Kidney (tissue), 22 donors: ENCODE measurements at places on chromosomes 6 and 20.

GRCh38 chr6:4482461-4482860 lies 293.7 kb upstream of the CDYL start:
- no peak for DNase-seq

DNA sequence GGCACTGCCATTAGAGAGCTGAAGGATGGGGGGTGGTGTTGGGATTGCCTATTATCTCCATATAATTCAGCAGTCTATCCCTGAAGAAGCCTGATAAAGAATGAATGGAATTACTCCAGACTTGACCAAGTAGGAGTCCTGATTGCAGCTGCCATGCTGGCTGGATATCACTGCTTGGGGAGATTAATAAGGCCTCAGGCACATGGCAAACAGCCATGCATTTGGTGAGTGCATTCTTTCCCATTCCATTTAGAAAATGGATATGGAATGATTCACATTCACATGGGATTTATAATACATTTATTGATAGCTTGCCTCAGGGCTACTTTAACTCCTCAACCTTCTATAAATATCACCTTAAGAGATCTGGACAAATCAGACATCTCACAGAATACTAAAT lies 49.6 kb upstream of the HLA-A start:
- no peak for DNase-seq

DNA sequence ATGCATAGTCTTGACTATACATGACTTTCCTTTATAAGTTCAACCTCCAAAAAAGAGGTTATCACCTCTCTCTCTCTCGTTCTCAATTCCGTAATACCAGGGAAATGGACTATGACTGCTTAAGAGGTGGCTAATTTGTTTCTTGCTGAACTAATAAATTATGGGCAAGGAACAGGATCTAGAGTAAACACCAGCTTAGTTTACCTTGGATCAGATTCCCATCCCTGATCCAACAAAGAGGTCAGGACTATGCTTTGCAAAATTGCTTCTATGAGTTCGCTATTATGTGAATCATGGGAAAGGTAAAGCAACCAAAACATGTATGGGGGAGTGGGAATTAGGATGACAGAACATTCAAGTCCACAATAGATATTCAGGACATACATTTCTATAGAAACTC lies 630.7 kb downstream of the HACE1 start:
- no peak for DNase-seq

DNA sequence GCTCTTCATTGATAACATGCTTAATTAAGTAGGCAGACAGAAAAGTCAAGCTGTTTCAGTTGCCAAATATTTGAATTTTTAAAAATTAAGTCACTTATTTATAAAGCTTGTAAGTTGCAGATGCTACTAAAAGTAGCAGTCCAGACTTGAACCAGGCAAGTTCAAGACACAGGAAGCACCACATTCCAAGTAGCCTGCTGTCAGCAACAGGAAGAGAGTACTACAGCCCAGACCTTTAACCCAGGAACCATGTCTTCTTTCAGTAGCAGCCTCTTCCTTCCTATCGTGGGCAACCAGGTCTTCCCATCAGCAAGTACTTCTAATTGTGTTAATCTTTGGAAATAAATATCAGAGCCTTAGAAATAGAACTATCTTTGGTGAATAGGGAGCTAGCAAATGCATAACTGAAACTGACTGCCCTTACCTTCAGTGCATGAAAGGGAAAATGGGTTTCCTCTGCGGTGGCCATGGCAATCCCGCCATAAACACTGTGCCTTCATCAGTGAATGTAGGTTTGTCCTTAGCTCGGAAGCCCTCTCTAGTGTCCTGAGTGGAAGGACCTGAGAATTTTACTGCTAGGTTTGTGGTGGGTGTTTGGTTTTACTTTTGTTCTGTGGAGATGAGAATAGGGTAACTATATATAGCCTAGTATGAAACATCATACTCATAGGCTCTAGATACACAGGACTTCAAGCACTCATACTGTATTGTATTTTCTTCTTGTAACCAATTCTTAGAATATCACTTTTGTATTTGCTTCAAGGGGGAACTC lies 95.6 kb downstream of the SYCP2 start:
- no peak for DNase-seq

- DNase-seq = no peak
Observed at GRCh38 chr6:44067173-44068139, 59.8 kb downstream of the MRPL14 start.

- DNase-seq = peak; percentile 74
Observed at GRCh38 chr6:161748535-161749416, 474.9 kb upstream of the AGPAT4 start.

DNA sequence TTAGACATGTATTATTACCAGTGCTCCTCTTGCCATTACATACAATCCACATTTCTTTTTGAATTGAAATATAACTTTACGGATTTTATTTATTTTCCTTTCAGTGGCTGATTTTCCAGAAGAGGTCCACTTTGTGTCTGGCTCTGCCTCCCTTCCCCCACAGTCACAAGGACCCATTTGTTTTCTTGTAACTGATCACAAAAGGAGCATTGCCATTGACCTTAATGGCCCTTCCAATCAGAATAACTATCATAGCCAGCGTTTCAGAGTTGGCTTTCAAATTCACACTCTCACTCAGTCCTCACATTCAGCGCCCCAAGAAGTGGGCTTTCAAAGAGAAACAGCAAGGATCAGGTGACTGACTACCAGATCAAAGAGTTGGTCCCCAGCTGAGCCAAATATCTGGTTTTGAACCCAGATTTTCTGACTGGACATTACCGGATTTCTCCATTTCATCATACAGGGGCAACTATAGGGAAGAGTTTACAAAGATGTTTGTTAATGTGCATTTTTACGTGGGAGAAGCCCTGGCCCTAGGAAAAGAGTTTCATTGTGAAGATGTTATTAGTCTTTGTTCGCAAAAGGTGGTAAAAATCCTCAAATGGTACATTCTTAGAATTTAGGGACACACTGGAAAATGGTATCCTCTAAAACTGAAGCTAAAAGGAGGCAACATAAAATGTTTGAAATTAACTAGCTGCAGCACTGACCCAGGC lies 2.0 kb upstream of the SLC22A23 start:
- DNase-seq = no peak

DNA sequence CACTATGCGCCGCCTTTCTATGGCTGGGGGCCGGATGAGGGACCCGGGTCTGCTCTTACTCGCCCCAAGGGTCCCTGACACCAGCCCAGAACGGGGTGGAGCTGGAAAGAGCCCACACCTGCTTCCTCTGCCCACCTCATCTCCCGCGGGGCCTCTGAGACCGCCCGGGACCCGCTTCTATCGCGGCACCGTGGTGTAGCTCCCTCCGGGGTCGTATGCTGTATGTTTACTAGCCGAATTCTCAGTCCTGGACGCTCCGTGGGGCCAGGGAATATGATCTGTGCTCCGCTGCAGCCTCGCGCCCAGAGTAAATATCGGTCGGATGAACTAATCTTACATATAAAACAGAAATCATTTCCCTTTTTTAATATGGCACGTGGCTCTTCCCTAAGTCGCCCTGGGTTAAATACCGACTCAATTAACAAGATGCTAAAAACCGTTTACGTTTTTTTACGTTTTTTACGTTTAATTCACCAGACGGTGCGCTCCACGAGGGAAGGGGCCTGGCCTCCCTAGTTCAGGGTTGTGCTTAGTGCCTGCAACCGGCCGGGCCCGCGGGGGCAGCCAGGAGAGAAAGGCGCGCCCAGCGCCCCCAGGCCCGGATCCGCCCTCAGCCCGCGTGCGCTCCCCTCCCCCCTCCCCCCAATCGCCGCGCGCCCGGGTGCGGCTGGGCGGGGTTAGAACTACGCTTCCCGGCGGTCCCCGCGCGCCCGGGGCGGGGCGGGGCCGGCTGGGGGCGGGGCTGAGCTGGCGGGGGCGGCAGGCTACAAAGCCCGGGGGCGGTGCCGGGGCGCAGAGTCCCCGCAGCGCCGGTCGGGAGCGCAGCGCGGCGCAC lies at the start of gene RBM38:
Gene RBM38 (plus strand): TSS at position 793 of the 835 bp plus-strand sequence. CDS start 186 bp downstream, outside the sequence.
- DNase-seq = peak; percentile 72
